ENCODE measurements at places on chromosomes 3 and 15.

- DNase-seq, result no peak
Observed at GRCh38 chr3:64055076-64055475, 31.8 kb upstream of the PSMD6 start.

GRCh38 chr15:98731712-98732450, 83.5 kb downstream of the IGF1R start:
- DNase-seq, result no peak

DNA sequence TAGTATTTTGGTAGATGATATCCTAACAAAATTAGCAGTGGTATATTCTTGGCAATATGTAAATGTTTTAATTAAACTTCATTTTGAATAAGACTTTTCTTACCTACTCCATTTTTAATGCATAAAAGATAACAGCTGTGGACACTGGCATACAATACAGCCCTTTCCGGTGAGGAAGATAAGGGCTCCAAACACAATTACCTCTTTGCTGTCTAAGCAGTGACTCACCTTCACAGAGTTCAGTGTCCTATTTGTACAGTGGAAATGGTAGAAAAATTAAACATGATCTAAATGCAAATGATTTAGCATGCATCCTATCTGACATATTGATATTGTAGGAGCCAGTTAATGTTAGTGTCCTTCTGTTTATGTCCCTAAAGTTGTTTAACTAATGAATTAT, 969.4 kb downstream of the PLOD2 start:
- DNase-seq, result no peak

GRCh38 chr15:88832820-88833730, 29.8 kb downstream of the ACAN start:
- DNase-seq, result no peak

DNA sequence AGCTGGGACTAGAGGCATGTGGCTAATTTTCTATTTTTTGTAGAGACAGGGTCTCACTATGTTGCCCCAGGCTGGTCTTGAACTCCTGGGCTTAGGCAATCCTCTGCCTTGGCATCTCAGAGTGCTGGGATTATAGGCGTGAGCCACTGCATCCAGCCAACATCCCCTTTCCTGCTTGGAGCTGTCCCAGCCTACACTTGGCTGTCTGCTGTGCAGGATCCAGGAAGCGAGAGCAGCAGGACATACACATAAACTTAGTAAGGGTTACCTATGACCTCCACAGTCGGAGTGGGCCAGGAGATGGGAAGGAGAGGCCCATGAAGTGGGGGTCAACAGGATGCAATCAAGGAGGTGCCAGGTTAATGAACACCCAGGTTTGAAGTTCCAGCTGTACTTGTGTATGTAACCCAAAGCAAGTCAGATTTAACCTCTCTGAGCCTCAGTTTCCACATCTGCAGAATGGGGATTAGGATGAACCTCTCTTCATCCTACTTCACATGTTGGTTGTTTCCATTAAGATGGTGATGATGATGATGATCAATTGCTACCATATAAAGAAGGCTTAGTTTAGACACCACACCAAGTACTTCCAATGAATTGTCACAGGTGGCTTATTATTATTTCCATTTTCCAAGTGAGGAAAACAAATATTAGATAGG, 69.5 kb upstream of the OXTR start:
- DNase-seq, result no peak

- DNase-seq, result no peak
Observed at GRCh38 chr15:39796601-39797000, 14.0 kb upstream of the FSIP1 start.

GRCh38 chr15:76431971-76432370, 95.4 kb downstream of the ISL2 start:
- no peak for DNase-seq

Measured in stimulated activated naive B cell treated with anti-CD40 and anti-IgM and Interleukin-4, amounts not matched to agents 10 μg/mL and 1 μg/mL and 100 μg/mL, for 72 hours (primary cell).